ENCODE measurements at places on chromosomes 2 and 18.

GRCh38 chr2:234252772-234253171 is 202.3 kb downstream of the SPP2 start:
- no peak for DNase-seq

DNA sequence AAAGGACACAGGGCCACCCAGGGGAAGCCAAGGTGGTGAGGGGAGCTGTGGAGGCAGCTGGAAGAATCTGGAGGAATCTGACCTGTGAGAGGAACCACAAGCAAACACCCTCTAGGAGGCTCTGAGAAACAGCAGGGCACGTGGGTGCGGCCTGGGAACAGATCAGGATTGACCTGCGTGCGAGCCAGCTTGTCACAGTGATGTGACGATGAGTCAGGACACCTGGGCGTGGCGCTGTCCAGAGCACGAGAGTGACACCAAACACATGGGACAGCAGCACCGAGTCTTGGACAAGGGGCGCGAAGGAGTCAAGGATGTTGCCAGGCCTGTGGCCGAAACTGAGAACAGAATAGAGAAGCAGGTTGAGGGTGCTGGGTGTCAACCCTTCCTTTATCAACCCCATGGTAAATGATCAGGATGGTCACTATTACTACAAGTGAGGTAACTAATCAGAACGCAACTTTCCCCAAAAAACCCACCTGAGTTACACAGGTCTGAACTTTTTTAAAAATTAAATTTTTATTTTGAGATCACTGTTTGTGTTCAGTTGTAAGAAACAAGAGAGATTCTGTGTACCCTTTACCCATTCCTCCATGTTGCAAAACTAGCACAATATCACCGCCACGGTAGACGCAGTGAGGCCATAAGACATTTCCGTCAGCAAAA is 637 bp upstream of the SFT2D3 start:
- no peak for DNase-seq

DNA sequence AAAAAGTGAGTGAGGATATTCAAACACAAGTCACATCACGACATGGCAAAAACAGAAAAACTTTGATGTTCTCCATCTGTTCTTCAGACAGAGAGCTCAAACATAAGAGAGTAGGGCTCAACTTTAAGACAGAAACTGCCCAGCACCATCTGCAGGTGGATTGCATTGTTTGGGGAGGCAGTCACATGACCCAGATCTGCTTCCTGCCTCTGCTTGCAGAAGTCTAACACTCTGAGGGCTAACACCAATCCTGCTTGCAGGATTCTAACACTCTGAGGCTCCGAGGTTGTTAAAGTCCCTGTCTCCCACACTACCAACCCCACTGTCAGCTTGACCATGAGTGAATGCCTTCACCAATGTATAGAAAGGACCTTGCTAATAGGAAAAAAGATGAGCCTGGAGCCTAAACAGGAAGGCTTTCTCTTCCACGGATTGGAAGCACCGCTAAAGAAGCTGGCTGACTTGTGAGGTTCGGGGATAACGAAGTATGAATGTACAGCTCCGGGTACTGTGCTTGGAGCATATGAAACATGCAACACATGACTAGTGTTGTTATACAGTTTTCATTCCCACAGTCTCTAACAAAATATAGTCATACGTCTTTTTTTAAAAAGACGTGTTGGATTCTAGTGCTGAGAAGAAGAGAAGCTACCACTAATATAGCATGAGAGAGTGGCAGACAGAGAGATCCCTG is 176.6 kb upstream of the CREB1 start:
- peak; percentile 22 for DNase-seq

- no peak for DNase-seq
Measured at GRCh38 chr2:231132129-231132528, 7.3 kb upstream of the HTR2B start.

DNA sequence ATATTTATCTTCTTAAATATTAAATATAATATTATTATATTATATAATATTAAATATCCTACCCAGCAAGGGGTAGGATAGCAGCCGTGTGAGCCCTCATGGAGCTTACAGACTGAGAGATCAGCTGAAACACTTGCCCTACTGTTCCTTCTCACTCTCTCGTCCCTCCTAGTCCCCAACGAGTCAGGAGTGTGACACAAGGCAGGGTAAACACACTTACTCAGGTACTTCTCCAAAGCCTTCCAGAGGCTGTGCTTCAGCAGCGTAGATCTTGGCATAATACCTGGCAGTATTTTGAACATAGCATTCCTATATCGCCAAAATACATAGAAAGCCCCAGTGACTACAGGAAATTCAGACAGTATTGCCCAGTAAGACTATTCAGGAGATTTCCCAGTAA is 114.1 kb downstream of the ALPK2 start:
- no peak for DNase-seq

DNA sequence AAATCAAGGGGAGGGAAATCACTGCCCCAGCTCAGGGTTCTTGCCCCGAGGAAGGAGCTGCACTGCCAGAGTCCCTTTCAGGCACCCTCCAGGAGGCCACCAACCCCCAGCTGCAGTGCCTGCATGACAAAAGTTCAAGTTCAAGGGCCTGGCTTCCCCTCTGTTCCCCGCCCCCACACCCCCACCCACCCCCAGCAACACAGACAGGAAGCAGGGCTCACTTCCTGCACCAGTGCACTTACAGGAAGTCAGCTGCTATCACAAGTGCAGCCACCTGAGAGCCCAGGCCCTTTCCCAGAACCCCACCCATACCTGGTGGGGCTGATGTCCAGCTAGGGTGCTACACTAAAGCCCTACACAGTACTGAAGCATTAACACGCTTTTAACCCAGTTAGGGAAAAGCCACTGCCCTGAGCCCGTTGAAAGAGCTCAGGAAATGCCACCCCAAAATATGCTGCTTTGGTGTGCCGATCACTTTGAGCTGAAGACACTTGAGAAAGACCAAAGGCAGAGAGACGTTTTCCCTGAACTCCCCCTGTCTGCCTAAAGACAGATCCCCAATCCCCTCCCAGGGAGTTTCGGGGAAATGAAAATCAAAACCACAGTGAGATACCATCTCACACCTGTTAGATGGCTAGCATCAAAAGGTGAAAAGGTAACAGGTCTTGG is 109.9 kb upstream of the CAB39 start:
- peak; percentile 81 for DNase-seq

GRCh38 chr18:58612315-58613055 is 16.4 kb downstream of the ALPK2 start:
- DNase-seq: no peak

- DNase-seq: no peak
Measured at GRCh38 chr18:54261894-54262293, 7.4 kb upstream of the POLI start.

DNA sequence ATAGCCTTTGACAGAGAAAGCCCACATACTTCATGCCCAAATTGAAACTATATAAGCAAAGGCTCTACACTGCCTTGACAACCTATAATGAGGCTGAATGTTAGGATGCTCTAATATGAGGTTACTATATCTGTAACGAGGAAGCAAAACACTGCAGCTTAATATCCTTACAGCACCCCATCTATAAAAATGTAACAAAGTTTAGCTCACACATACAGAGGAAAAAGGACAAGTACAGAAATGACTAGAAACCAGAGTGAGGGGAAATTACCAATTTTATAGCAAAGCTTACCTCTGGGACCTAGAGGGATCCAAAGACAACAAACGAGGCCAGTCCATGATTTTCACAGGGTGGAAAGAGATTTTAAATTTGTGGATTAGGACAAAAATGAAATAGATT is 138.5 kb downstream of the COL4A4 start:
- no peak for DNase-seq

- DNase-seq: no peak
Measured at GRCh38 chr2:17995593-17995992, 117.1 kb downstream of the KCNS3 start.

DNA sequence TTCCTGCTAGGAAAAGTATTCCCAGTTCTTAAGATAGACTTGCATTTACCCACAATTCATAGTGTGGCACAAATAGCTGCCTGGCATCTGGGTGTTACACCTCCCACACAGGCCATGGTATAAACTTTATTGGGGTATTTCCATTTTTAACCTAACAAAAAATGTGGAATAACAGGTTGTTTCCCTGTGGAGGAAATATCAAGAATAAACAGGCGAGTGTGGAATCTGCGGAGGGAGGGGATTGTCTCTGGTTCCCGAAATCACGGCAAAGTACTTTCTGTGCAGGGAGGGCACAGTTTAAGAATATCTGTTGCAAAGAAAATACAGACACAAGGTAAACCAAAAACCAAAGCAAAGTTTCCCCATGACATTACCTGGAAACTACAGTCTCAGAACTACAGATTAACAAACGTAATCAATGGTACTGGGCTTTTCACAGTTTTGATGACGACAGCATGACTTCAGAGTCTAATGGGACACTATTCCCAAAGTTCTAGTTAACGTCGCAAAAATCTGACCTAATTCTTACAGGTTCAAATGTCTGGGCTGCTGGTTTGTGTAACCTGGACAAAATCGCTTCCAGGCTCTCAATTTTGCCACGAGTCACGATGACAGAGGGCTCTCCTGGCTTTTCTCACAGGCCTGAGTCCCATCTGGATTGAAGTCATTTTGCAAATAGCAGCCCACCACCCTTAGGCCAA is 1.4 kb downstream of the STARD7 start:
- DNase-seq: no peak

DNA sequence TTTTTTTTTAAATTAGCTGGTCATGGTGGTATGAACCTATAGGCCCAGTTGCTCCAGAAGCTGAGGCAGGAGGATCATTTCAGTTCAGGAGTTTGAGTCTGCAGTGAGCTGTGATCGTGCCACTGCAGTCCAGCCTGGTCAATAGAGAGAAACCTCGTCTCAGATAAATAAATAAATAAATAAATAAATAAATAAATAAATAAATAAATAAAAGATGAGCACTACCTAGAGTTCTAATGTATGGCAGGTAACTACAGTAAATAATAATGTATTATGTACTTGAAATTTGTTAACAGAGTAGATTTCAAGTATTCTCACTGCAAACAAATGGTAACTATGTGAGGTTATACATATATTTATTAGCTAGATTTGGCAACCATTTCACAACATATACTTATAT is 697.9 kb upstream of the ID2 start:
- no peak for DNase-seq

GRCh38 chr2:24972315-24972961 is 683 bp upstream of the DNAJC27 start:
- peak; percentile 47 for DNase-seq

DNA sequence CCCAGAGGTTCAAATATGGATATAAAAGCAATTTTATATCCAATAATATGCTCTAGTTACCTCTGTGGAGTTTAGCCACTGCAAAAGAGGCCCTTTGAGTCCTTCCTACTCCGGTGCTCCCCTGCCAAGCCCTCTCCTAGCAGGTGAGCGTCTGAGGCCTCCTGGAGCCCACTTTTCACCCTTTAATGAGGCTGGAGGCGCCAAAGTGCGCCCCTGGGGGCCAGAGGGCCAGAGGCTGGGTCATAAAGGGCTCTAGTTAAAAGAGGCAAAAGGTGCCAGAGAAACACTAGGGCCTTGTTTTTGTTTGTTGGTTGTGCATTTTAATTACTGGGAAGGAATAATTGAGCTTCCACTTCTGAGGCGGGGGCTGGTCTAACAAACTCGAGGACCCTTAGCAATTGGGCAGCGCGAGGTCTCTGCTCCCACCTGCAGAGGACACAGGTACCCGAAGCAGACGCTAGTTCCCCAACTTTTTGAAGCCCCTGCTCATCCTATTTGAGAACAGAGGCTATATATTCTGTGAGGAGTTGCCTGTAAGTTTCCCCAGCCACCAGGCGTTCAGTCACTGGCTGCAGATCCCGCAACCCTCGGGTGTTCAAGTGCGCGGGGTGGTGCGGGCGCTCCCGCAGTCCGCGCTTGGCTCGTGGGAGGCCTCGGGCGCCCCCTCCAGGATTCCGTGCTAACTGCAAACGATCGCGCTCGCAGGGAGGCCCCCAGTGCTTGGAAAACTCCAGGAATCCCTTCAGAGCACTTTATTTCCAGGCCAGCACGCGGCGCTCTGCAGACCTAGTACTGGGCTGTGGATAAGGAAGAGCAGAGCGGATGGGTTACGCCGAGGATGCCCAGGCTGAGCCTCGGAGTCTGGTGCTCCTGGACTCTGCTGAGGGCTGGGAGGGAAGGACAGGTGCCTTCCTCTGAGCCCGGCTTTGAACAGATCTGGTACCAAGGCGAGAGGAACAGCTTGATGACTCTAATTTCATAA is 14.1 kb downstream of the MSGN1 start:
- DNase-seq: peak; percentile 15

DNA sequence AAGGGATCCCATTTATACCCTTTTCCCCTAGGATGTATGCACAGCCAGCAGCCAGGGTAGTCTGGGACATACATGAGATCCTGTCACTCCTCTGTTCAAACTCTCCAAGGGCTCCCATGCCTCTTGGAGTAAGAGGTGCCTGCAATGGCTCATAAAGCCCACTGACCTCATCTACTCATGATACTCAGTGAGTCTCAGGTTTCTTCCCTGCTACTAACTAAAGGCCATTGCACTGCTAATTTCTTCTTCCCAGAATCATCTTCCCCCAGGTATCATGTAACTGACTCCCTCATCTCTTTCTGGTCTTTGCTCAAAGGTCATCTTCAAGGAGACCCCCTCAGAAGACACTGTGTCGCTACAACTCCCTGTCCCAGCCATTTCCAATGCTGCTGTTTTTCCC is 68.2 kb downstream of the CCBE1 start:
- DNase-seq: no peak

- DNase-seq: no peak
Measured at GRCh38 chr2:1010415-1010930, 59.8 kb downstream of the SNTG2 start.

DNA sequence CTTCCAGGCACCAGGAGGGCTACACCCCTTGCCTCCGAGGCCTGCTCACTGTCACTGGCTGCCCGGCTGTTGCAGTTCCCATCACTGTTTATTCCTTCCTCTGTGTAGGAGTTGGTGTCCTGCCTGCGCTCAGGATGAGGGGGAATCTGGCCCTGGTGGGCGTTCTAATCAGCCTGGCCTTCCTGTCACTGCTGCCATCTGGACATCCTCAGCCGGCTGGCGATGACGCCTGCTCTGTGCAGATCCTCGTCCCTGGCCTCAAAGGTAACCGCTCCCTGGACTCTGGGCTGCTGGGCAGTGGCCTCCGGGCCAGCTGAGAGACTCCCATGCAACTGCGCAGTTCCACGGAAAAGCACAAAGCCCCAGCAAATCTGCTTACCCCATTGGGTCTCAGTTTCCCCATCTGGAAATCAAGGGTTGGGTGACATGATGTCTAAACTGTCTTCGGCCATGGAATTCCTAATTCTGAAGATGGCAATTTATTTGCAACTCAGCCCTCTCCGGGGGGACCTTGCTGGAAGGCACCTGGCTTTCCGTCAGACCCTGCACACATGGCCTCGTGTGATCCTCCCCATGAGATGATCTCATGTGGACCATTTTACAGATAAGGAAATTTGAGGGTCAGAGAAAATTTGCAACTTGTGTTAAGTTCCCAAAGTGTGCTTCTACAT is 9.4 kb downstream of the COLEC11 start:
- DNase-seq: no peak

GRCh38 chr2:112541315-112542122 is 746 bp upstream of the POLR1B start:
- no peak for DNase-seq

GRCh38 chr2:158142165-158142564 is 40.5 kb downstream of the UPP2 start:
- DNase-seq: no peak

- DNase-seq: no peak
Measured at GRCh38 chr2:97675430-97676113, 6.1 kb downstream of the C2orf92 start.
